ENCODE measurements at places on chromosomes 1 and 21.

- no peak for DNase-seq
These were observed 43.2 kb upstream of the C1orf185 start for GRCh38 chr1:51058858-51059257.

DNA sequence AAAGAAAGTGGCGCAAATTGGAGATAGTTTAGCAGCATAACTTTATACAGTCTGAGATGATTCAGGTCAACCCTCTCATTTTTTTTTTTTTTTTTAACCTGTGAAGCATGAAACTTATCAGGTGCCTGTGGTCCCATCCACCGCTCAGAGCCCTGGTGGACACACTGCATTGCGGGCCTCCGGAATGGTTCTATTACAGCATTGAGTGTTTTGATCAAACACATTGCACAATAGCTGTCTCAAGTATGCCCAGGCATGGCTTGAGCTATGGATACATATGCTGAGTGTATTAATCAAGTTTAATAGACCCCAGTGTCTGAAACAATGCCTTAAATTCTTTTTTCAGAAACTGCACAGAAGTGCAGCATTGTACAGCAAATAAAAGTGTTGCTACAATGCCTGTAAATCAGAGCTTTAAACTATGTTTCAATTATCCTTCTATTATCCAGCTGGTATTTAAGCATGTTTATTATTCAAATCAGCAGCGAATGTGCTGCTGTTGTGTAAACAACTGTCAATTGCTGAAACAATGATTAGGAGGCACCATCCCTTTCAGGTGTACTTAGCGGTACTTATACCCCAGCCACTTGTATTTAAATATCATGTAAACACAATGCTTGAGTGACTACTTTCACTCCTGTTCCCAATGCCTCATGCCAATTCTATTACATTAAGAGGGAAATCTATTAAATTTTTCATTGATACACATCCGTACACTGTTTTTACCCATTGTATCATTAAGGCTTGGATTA, 456.6 kb downstream of the RPS6KC1 start:
- no peak for DNase-seq

DNA sequence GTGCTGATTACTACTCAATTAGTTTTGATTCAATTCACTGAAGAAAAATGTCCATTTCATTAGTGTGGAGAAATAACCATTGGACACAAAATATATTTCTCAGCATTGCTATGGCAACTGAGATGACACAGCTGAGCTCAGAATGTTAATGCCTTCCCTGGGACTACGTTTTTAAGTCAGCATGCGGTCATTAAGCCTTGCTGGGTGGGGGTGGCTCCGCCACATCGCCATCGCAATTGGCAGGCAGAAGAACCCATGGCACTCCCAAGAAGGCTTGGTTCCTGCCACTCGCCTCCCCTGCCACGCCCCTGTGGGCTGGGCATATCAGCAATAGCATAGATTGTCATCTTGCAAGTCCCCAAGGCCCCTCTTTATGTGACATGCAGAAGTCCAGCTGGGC, 256.7 kb upstream of the CAMK1G start:
- no peak for DNase-seq

DNA sequence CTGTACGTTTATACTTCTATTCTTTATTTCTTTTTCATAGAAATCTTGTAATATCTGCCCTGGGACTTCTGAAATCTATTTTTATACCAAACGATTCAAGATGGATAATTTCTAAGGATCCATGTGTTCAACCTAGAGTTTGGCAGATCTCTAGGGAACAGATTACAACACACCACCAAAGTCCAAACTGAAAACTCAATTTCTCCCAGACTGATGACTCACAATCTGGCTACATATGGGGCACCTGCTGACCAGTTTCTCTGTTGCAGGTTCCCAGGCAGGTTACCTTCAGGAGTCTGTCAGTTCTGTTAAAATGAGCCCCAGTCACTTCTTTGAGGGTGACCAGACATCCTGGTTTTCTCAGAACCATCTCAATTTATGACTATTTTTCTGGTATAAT, 439.4 kb downstream of the GPATCH2 start:
- DNase-seq = no peak

- no peak for DNase-seq
These were observed 100.3 kb downstream of the CACNA1E start for GRCh38 chr1:181583598-181583997.

DNA sequence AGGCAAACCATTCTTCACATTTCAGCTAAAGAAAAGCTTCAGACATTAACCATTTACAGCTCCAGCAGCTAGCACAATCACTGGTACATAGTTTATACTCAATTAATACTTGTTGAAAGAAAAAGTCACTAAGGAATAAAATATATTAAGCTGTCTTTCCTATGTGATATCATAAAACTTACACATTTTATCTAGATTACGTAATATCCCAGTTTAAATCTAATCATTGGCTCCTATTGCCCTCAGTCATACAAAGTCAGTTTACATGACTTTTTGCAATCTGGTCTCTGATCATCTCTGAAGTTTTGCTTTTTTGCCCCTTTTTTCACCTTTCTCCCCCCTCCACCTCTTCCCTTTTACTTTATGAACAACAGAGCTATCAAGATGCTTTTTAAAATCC, 8.5 kb upstream of the PRRC2C start:
- no peak for DNase-seq

DNA sequence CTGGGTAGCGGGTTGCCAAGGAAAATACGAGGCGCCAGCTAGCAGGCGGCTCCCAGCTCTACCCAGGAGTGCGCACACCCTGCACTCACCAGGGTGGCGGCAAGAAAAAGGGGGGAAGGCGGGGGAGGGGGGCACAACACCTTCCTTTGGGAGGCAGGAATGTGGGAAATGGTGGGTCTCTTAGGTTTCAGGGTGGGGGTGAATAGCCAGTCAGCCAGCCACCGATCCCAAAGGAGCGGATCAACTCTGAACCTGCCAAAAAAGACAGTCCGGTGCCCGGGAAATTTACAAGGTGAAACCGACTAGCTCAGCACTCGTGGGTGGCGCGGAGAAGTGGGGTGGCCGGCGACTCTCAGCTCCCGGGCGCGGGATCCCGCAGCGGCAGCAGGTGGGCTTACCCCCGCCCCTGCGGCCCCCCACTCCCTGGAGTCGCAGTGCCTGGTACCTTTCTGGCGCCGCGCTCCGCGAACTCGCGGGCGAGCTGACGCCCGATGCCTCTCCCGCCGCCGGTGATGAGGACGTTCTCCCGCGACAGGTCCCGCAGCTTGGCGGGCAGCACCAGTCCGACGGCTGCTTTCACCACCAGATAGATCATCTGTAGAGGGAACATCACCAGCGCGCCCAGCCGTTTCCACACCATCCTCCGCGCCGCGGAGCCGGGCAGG, 1.2 kb downstream of the DHRS3 start:
- peak; percentile 71 for DNase-seq

DNA sequence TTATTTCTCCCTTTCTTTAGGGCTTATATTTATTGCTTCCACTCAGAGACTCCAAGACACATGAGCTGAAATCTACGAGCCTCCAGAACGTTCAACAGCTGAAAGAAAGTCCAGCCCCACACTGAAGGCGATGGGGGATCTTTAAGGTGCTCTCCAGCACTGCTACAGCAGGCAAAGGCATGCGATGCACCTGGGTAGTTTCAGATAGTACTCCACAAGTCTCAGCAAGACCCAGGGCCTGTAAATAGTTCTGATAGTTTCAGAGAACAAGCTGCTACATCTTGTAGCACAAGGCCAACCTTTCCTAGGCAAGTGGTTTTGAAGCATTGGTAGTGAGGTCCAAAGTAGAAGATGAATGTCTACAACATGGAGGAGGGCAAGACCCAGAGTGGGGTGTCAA, 2.2 kb upstream of the HSD3B1 start:
- no peak for DNase-seq

GRCh38 chr1:218588540-218589172, 243.5 kb downstream of the TGFB2 start:
- DNase-seq = no peak

DNA sequence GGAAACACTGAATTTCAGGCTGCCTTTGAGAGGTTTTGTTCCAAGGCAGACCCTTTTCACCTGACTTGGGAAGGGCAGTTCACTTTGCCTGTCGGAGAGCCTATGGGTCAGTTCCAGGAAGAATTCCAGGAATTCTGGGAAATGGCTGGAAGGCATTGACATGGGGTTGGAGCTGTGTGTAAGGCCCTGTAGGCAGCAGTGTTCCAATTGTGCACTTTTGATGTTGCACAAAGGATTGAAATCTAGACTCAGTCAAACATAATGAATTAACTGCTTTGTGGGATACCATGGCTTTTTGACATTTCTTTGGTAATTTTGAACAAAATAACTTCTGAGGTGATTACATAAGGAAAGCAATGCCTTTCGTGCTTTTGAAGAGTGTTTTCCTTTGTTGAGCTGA, 184.6 kb downstream of the SDCCAG8 start:
- no peak for DNase-seq

DNA sequence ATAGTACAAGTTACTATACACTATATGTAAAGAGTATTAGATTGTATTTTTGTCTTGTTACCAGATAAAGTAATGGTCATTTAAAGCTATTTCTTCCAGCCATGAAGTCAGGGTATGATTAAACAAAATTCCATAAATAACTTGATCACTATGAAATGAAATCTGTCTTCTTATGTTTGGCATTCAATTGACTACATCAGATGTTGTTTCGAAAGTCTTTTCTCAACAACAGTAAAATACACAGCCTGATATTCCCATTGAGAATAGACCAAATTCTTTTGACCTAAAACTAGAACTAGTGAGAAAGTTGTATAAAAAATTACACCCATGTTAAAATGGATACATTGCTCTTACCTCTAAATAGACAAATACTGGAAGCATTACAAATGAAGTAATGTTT, 134.6 kb upstream of the ADAMTS5 start:
- no peak for DNase-seq

GRCh38 chr21:41727784-41728763, 38.8 kb downstream of the RIPK4 start:
- no peak for DNase-seq

DNA sequence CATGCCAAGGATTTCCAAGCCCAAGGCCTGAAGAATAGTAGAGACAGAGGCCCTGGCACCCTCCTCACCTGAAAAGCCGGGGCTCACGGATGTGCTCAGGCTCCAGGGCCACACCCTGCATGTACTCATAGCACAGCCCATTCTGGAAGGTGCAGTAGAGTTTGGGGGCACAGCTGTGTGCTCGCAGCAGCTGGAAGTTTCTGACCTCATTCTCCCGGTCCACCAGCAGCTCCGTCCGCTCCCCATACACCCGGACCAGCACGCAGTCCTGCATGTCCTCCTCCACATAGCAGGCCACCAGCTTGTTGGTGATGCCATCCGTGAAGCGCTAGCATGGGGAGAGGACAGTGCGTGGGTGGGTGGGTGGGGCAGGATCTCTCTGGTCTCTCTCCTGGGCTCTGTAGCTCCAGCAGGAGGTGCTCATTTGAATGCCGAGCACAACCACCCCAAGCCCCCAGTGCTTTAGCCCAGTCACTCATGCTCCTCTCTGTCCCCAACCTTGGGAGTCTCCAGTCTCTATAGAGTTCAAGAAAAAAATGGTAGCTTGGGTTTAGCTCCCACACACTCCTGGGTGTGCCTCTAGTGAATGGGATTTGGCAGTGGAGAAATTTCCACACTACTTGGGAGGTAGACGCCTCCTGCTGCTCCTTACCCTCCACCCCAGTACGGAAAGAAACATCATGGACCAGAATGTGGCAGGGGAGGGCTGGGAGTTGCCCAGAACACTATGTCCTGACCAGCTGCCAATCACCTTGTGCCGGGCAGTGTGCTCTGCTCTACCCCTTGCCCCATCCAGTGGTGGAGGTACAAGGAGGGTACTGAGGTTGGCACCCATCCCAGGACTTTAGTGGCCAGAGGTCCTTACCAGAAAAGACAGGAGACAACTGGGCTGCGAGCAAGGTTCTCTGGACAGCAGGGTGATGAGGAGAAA, 1.9 kb downstream of the ETNK2 start:
- DNase-seq = no peak

GRCh38 chr1:212712451-212713303, 13.0 kb upstream of the BATF3 start:
- no peak for DNase-seq

DNA sequence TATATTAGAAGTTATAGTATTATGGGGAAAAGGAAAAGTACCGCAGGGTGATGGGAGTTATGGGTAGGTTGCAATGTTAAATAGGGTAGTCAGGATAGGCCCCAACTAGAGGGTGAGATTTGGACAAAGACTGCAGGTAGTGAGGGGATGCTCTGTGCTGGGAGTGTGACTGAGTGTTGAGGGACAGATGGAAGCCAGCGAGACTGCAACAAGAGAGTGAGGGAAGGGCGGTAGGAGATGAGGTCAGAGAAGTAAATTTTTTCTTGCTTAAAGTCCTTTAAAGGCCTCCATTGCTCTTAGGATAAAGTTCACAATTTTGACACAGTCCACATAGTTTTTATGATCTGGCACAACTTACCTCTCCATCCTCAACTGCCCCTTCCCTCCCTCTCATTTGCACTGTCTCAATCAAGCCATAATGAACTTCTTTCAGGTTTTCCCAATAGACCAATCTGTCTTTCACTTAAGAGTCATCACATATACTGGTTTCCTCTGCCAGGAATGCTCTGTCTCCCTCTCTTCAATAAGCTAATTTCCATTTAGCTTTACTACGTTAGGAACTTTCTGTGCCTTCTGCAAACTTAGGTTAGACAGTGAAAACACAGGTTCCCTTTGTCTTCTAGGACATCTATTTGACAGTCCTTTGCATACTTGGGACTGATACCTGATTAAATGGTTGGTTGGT, 237.7 kb upstream of the CACYBP start:
- no peak for DNase-seq

- DNase-seq = no peak
These were observed 153.7 kb downstream of the KCNJ6 start for GRCh38 chr21:37762606-37763005.

DNA sequence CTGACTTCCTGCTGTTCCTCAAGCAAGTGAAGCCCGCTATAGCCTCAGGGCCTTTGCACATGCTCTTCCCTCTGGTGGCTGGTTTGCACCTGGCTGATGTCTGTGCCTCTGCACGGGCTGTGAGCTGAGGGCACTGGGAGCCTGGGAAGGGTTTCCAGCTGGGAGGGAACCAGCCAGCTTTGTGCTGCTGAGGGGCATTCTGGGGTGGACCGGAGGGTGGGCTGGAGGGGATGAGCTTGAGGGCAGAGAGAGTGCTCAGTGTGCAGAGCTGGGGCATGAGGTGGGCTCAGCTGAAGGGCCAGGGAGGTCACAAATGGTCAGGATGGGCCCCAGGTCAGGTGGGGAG, 305.7 kb downstream of the MATN1 start:
- DNase-seq = no peak

- no peak for DNase-seq
These were observed 302.9 kb downstream of the BARHL2 start for GRCh38 chr1:90414201-90414600.

DNA sequence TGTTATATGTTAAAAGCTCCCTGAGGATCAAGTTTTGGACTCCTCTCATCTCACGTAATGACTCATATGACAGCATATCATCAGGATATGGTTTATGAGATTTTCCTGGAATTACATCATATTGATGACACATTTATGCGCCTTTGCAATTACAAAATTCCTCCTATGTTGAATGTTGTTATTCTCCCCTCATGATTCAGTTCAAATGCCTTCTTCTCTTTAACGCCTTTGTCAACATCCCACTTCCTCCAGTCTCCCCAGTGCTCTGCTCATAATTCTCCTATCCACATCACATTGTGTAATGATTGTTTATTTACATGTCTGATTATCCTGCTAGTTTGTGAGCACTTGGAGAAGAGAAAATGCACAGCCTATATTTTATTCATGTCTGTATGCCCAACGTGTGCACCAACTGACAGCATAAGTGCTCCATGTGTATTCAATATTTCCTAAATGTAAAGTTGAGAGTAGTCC, 80.9 kb upstream of the BACH1 start:
- no peak for DNase-seq

GRCh38 chr1:32695098-32695904, 7.3 kb downstream of the SYNC start:
- DNase-seq = no peak
